NCI-H510A (cell line): ENCODE measurements at places on chromosomes 6 and 20.

- no peak for DNase-seq
Observed at GRCh38 chr6:149969635-149970034, 5.9 kb downstream of the ULBP1 start.

DNA sequence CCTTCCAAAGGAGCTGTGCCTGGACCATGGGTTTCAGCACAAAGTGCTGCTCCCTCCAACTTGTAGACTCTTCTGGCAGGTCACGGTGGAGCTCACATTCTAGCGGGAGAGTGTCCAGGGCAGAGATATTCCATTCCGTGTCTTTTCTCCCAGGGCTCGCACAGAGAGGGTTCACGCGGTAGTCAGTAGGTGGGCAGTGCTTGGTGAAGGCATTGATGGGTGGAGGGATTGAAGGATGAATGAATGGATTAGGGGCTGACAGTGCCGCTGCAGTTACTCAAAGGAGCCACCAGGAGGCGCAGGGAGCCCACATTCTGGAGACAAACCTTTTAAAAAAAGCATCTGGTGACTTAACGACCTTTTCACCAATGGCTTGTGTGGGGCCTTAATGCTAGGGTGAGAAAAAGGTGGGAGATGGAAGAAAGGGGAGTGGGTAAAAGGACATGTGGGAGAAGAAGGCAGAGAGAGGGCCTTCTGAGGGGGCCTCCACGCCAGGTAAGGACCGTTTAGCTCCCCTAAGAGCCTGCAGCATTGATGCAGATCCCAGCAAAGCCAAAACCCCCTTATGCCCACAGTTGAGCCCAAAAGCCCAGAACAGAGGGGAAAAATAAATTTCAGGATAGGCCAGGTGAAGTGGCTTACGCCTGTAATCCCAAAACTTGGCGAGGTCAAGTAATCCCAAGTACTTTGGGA is 17.5 kb upstream of the FAM110A start:
- DNase-seq: no peak

GRCh38 chr6:74167976-74168375 is 472.0 kb downstream of the CD109 start:
- DNase-seq: no peak

DNA sequence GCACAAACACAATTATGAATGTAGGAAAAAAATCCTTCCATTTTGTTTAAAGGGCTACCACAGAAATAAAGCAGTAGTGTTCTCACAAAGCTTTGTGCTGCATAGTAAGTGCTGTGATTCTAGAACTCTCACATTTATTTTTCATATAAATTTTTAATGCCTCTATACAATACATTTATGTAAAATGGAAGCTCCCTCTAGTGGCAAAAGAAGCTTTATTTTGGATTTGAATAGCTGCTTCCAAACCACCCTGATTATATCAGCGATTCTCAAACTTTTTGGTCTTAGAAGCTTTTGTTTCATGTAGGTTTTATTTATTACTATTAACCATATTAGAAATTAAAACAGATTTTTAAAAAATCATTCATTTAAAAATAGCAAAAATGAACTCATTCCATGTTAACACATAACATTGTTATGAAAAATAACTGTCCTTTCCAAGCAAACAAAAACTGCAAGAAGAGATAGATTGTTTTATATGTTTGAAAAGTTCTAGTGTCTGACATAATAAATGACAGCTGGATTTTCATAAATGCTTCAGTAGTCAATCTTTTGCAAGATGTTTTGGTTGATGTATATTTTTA is 38.4 kb downstream of the HS3ST5 start:
- no peak for DNase-seq

GRCh38 chr6:127302728-127303660 is 36.3 kb downstream of the RNF146 start:
- no peak for DNase-seq

- no peak for DNase-seq
Observed at GRCh38 chr6:11200356-11200755, 32.1 kb downstream of the NEDD9 start.

- no peak for DNase-seq
Observed at GRCh38 chr6:42179945-42180313, 6.8 kb downstream of the GUCA1A start.

DNA sequence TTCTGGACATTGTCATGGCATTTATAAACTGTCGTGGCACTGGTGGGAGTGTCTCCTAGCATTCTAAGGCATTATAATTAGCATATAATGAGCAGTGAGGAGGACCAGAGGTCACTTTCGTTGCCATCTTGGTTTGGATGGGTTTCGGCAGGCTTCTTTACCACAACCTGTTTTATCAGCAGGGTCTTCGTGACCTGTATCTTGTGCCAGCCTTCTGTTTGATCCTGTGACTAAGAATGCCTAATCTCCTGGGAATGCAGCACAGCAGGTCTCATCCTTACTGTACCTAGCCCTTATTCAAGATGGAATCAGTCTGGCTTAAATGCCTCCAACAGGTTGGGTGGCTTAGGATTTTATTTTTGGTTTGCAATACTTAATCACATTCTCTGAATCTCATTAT is 142.7 kb upstream of the GGTLC1 start:
- no peak for DNase-seq

- DNase-seq: no peak
Observed at GRCh38 chr20:13862245-13862644, 77.4 kb downstream of the NDUFAF5 start.

DNA sequence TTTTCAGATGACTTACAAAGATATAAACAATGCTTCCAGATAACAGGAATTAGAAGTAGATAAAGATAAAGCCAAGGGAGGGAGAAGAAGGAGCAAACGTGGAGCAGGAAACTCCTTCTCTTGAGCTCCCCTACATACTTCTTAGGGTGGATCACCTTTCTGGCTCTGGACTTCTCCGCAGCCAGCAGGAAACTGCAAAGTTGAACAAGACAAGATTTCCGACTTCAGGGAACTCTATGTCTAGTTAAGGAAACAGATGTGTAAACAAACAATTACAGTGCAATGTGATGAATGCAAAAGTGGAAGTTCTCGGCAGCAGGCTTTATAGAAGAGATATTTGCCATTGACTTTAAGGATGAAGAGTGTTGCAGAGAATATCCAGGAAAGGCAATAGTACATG is 134.0 kb upstream of the MARCKS start:
- DNase-seq: no peak

GRCh38 chr6:106927531-106928398 is 46.8 kb downstream of the CD24 start:
- no peak for DNase-seq

DNA sequence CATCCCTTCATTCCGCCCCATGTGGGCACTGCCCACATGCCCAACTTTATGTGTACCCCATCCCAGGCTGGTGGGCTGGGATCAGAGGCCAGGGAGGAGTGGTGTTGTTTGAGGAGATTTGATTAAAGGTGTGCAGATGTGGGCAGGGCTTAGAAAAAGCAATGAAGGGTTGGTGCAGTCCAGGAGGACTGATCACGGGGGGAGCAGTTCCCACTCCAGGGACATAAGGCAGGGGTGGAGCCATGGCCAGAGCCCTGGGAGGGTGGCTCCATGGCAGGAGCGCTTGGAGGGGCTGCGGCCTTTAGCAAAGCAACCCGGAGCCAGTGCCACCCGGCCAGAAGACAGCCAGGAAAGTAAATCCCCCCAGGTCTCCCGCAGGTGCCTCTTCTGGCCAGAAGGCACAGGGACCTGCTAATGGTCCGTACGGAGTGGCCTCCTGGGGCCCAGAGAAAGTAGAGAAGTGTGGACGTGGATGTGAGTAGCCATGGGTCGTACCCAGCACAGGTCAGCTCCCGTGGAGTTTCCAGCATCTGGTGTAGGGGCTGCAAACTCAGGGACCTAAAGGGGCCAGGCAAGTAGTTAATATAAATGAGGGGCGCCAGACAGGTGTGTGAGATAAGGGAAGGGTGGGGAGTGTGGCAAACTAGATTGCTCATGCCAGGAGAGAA is 62.1 kb upstream of the APCDD1L start:
- no peak for DNase-seq

DNA sequence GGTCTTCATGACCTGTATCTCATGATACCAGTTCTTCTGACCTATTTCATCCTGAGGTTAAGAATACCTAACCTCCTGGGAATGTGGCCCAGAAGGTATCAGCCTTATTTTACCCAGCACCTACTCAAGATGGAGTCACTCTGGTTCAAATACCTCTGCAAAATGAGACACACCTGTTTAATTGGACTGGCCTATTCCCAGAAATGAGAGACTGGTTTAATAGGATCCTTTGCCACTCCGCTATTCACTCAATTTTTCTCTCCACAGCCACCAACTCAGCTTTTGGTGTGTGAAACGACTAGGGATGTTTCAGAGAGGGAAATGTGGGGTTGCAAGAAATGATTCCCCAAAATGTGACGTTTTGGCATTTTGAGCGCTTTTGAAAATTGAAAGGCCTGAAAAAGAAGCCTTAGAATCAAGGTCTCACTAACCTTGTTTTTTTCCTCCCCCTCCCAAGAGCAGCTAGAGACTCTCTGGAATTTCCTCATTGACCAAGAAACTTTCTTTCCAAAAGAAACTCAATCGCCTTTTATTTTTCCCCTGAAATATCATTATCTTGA is 45.5 kb upstream of the RNGTT start:
- DNase-seq: no peak

- no peak for DNase-seq
Observed at GRCh38 chr6:164533045-164533362, 776.4 kb downstream of the C6orf118 start.

DNA sequence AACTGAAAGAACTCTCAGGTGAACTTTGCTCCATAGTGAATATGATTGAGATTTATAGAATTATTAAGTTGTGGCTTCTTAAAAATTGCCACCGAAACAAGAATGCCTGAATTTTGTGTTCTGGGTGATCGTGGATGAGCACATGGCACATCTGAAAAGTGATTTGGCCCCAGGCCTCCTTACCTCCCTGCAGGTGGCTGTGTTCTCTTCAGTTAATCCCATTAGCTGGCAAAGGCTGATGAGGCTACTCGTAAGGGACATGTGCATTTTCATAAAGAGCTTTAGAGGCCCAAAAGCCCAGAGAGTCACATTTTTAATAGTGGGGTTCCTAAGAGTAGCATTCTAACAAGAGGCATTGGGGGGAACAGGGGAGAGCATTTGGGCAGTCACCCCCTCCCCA is 22.6 kb downstream of the GNAS start:
- no peak for DNase-seq

- DNase-seq: no peak
Observed at GRCh38 chr6:153032255-153032882, 29.9 kb upstream of the MTRF1L start.

- no peak for DNase-seq
Observed at GRCh38 chr6:153051801-153052200, 49.3 kb upstream of the MTRF1L start.

GRCh38 chr6:33073431-33073871 is at the start of gene HLA-DPA1:
HLA-DPA1 (minus strand) TSS chr6:33073649.
- no peak for DNase-seq

GRCh38 chr6:38322138-38322537 is 317.6 kb downstream of the BTBD9 start:
- DNase-seq: no peak

DNA sequence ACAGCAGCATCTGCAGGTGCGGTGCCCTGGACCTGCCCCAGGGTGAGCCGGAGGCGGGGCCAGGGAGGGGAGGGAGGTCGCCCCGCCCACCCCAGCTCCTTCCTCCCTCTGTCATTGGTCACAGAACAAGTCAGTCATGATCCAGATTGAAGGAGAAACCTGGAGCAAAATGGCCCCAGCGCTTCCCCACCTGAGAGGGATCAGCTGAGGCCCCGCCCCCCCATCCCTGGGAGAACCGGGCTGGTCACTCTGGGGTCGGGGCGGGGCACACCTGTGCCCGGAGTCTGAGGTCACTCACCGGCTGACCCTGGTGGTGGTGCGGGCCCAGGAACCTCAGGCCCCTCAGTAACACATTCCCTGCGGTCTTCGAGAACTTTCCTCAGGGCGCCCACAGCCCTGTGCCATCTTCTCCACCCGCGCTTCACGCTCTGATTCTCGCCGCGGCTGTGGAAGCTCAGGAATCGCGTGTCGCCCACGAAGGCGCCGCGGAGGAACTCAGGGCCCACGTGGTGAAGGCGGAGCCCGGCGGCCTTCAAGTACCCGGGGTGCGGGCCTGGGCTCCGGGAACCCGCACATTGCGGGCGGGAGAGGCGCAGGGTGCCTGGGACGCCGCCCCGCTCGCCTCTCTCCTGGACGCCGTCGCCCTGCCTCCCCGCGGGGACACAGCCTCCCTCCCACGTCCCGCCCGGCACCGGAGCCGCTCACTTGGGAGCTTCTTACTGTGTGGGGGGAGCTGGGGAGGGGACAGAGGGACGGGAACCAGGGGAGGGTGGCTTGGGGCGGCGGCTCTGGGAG is 36.4 kb upstream of the HLA-C start:
- no peak for DNase-seq
